ENCODE measurements at places on chromosomes 5 and 9.

- DNase-seq, result no peak
Measured at GRCh38 chr5:149403923-149404745, 25.0 kb upstream of the IL17B start.

- DNase-seq, result no peak
Measured at GRCh38 chr5:6386271-6386670, 7.9 kb upstream of the MED10 start.

- DNase-seq, result no peak
Measured at GRCh38 chr5:14406554-14406849, 175.1 kb upstream of the OTULINL start.

GRCh38 chr9:130150779-130151382, 21.3 kb upstream of the NCS1 start:
- DNase-seq, result no peak

GRCh38 chr5:151134228-151134627, 23.4 kb downstream of the ANXA6 start:
- no peak for DNase-seq

- DNase-seq, result no peak
Measured at GRCh38 chr9:134040176-134040565, 14.9 kb downstream of the BRD3OS start.

DNA sequence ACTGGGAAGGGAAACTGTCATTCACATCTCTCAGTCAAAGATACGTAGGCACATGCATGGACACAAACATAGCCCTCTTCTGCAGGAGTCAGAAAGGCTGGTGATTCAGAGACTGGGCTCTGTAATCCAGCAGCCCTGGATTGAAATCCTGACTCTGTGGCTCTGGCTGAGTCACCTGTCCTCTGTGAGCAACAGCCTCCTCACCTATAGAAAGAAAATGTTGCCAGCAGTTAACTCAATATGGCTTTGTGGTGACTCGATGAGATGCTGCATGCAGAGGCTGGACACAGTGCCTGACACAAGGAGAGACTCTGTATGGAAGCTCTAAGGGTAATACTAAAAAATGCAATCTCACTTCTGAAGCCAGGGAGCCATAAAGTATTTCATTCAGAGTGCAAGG, 23.9 kb upstream of the CDKN2AIPNL start:
- no peak for DNase-seq

Data from HEK293T (cell line).